ENCODE measurements at places on chromosomes 12 and 14.

GRCh38 chr14:77045238-77046162 lies 17.0 kb upstream of the IRF2BPL start:
- H3K4me3 ChIP-seq: no peak overlapping the region
- peaks cover 25% of the 10 kb centered on the region for H3K4me1 ChIP-seq
- no peak overlapping the region for H3K27ac ChIP-seq
- no peaks in the 10 kb centered on the region for H3K36me3 ChIP-seq
- no peak for DNase-seq

DNA sequence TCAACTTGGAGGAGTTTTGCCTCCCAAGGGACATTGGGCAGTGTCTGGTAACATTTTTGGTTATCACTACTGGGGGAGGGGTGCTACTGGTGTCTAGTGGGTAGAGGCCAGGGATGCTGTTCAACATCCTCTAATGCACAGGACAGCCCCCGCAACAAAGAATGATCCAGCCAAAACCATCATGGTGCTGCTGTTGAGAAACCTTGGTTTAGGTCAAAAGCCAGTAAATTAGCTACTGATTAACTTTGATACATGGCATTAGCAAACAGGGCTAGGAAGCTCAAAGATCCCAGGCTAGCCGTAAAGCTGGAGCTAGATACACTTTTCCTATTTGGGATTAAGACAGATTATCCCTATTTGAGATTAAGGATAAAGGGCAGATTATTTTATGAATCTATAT lies 8.8 kb downstream of the ALKBH2 start:
- H3K4me3 ChIP-seq: no peak overlapping the region
- DNase-seq: no peak
- H3K27ac ChIP-seq: no peak overlapping the region
- H3K27me3 ChIP-seq: no peaks in the 10 kb centered on the region
- H3K36me3 ChIP-seq: peaks cover 17% of the 10 kb centered on the region

DNA sequence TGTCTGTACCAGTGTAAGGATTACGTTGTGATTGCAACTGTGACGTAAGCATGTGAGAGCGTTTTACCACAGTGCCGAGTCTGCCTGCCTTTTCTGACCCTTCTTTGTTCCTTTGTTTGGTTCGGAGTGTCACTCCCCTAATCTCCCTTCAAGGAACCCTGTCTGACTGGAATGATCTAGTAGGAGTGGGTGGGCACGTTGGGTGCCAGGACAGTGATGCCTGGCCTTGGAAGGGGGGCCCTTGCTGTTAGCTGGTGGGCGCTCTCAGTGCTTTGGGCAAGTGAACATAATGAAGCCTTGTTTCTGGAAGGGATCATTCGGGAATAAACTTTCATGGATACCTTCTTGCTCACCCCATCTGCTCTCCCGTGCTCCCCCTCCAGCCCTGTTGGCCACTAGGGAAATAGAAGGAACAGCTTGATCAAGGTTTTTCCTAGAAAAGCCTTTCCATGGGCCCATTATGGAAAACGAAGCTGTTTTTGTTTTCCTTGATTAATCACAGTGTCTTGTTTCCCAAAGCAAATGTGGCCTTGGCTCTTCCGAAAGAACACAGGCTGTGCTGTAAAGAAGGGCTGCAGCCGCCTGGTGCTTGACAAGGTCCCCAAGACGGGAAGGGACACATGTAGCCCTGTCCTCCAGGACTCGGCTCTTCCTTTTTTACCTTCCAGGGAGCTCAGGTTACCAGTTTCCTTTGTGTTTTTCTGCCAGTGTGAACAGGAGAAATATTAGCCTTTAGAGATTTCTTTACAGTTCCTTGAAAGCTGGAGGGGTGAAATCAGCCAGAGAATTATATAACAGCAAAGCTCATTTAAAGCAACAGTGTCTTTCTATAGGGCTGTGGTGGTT lies 215.5 kb downstream of the CRADD start:
- peaks cover 3% of the 10 kb centered on the region for H3K4me1 ChIP-seq
- H3K4me3 ChIP-seq: no peak overlapping the region
- H3K36me3 ChIP-seq: no peaks in the 10 kb centered on the region
- H3K27me3 ChIP-seq: no peaks in the 10 kb centered on the region
- H3K27ac ChIP-seq: no peak overlapping the region

- H3K4me3 ChIP-seq: no peak overlapping the region
- no peak overlapping the region for H3K27ac ChIP-seq
- DNase-seq: no peak
- peaks cover 5% of the 10 kb centered on the region for H3K36me3 ChIP-seq
- peaks cover 13% of the 10 kb centered on the region for H3K27me3 ChIP-seq
Observed at GRCh38 chr14:49508124-49508523, 78.1 kb downstream of the RPS29 start.

DNA sequence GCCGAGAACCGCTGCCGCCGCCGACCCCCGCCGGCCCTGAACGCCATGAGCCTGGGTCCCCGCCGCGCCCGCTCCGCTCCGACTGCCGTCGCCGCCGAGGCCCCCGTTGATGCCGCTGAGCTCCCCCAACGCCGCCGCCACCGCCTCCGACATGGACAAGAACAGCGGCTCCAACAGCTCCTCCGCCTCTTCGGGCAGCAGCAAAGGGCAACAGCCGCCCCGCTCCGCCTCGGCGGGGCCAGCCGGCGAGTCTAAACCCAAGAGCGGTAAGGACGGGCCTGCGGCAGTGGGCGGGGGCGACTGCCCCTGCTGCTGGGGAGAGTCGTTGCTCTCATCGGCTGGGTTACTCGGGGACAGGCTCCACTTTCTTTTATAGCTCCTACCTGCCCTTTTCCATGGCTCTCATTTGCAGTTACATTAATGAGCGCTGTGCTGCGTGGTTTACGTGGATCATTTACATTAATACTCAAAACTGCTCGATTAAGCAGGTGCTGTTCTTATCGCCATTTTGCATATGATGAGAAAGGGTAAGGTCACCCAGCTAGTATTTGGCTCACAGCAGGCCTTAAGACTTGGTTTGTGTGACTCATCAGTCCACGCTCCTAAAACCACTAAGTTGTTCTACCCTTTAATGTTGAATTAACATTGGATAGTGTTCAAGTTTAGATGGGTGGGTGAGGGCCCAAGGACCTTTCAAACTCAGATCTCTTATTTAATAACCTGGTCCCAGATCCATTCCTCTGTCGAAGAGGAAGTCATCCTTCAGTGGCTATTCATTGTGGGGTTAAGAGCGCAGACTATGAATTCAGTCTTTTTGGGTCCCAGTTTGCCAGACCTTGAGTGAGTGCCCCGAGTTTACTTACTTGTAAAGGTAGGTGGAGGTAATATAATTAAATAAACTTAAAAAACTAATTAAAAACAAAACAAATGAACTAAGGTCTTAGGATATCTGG lies 823 bp downstream of the RNF10 start:
- peak overlapping the region; percentile 98 for H3K4me3 ChIP-seq
- H3K27me3 ChIP-seq: no peaks in the 10 kb centered on the region

DNA sequence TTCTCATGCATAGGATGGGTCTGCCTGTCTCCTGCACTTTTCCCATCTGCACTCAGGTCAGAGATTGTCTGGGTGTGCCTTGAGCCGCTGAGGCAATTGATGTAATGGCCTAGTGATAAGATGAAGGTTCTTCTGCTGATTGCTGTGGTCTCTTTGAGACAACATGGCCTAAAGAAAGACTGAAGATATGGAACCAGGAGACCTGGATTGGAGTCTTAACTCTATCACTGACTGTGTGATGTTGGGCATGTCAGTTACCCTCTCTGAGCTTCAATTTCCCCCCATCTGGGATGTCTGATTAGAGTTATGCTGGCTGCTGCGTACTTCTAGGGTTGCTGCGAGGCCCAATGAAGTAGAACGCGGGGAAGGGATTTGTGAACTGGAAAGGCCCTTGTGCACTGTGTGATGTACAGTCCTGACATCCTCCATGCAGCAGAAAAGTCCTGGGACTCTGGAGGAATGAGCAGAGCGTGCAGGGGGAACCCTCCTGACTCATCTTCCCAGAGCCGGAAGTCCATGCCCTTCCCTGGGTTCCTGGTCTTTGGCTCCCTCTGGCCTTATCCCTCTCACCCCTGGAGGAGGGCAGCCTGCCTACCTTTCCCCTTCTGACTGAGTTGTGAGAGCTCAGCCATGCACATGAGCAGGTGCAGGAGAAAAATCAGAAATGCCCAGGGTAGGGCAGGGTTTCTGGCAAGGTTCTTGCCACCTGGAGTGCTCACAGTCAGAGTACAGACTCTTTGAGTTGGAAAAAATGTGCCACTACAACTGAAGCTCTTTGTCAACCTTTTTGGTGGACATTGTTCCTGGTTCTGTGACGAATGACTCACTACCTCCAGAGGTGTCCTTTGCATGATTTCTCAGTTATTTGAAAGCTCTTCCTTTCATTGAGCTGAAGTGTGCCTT lies 21.1 kb downstream of the PLEKHD1 start:
- H3K36me3 ChIP-seq: no peaks in the 10 kb centered on the region
- H3K4me1 ChIP-seq: peaks cover 3% of the 10 kb centered on the region
- no peak for DNase-seq
- H3K4me3 ChIP-seq: no peak overlapping the region

DNA sequence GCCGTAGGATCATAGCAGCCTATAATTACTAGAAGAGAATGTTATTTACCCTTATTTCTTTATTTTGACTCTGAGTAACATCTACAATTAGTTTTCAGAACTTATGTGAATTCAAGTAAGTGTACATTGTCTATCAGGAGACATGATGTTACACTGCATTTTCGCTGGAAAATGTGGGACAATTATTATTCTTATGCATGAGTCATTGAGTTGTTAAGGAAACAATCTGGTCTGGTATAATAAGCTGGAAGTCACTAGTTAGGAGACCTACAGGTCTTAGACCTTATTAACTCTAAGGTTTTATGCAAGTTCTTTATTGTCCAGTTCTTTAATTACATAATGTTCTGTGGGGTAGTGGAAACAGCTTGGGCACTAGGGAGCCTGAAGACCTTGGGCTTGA lies 5.8 kb downstream of the KTN1 start:
- H3K36me3 ChIP-seq: no peaks in the 10 kb centered on the region
- no peak overlapping the region for H3K27ac ChIP-seq
- no peak overlapping the region for H3K4me3 ChIP-seq
- DNase-seq: no peak

DNA sequence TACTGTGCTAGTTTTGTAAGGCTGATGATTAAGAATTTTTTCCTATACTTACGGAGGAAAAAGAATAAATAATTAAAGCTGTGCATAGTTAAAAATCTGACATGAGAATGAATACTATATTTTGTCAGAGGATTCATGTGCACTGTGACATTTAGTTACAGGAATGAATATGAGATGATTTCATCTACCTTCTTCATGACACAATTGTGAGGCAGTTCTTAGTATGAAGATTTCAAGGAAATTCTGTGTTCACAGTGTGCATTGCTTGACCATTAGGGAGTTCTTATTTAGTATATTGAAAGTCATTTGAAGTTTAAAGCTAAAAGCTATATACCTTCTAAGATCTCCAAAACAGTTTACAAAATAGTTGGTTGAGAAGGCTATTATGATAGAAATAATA lies 70.1 kb downstream of the ATF7IP start:
- peak overlapping the region; percentile 84 for H3K27ac ChIP-seq
- no peaks in the 10 kb centered on the region for H3K27me3 ChIP-seq
- no peak for DNase-seq
- no peak overlapping the region for H3K4me3 ChIP-seq
- H3K4me1 ChIP-seq: peaks cover 24% of the 10 kb centered on the region
- H3K36me3 ChIP-seq: peaks cover 18% of the 10 kb centered on the region

DNA sequence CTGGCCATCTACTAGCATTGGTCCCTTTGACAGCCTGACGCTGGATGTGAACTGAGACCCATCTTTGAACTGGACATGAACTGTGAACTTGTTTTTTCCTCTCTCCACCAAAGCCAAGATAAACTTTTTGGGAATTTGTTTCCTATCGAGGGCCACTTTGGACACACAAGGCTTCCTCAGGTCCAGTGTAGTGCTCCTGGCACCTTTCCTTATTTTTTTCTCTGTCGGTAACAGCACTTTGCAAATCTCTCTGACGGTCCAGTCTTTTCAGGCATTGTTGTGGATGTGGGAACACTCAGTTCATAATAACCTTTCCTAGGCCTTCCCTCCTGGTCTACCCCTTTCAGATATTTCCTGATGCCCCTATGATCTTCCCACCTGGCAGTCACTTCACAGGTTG lies 5.0 kb downstream of the KCNA1 start:
- peaks cover 8% of the 10 kb centered on the region for H3K4me1 ChIP-seq
- no peak overlapping the region for H3K27ac ChIP-seq
- H3K27me3 ChIP-seq: peaks cover 64% of the 10 kb centered on the region
- no peak for DNase-seq

- H3K36me3 ChIP-seq: peaks cover 3% of the 10 kb centered on the region
- peaks cover 29% of the 10 kb centered on the region for H3K4me1 ChIP-seq
- peak overlapping the region; percentile 84 for H3K27ac ChIP-seq
- DNase-seq: no peak
- H3K27me3 ChIP-seq: no peaks in the 10 kb centered on the region
- no peak overlapping the region for H3K4me3 ChIP-seq
Observed at GRCh38 chr14:49988080-49988990, 95.5 kb downstream of the ARF6 start.

- DNase-seq: no peak
- peak overlapping the region; percentile 73 for H3K4me3 ChIP-seq
- H3K27ac ChIP-seq: peak overlapping the region; percentile 86
- peaks cover 10% of the 10 kb centered on the region for H3K36me3 ChIP-seq
- peaks cover 75% of the 10 kb centered on the region for H3K27me3 ChIP-seq
Observed at GRCh38 chr14:37595809-37596621, 586 bp downstream of the TTC6 start.

DNA sequence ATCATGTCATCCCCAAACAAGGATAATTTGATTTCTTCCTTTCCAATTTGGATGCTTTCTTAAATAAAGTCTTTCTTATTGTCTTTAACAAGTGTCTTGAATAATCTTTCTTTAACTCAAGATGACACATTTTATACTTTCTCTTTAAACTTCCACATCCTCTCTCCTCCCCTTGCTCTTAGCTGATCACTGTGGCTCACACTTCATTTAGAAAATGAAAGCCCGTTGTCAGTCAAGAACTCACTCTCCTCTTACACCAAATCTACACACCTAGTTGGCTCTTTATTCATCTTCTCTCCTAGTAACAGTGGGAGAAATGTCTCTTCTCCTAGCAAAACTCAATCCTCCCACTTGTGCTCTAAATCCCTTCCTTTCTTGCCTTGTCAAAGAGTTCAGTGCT lies 10.4 kb upstream of the RMST start:
- DNase-seq: no peak
- no peak overlapping the region for H3K27ac ChIP-seq
- H3K27me3 ChIP-seq: no peaks in the 10 kb centered on the region
- no peaks in the 10 kb centered on the region for H3K36me3 ChIP-seq
- H3K4me3 ChIP-seq: no peak overlapping the region
- no peaks in the 10 kb centered on the region for H3K4me1 ChIP-seq
